ENCODE measurements at places on chromosomes 5 and 9.

- DNase-seq = no peak
- no peaks in the 10 kb centered on the region for H3K27me3 ChIP-seq
- no peaks in the 10 kb centered on the region for H3K4me1 ChIP-seq
- H3K36me3 ChIP-seq = peaks cover 98% of the 10 kb centered on the region
- no peak overlapping the region for H3K27ac ChIP-seq
These were observed 32.2 kb upstream of the ROPN1L start for GRCh38 chr5:10409504-10409903.

DNA sequence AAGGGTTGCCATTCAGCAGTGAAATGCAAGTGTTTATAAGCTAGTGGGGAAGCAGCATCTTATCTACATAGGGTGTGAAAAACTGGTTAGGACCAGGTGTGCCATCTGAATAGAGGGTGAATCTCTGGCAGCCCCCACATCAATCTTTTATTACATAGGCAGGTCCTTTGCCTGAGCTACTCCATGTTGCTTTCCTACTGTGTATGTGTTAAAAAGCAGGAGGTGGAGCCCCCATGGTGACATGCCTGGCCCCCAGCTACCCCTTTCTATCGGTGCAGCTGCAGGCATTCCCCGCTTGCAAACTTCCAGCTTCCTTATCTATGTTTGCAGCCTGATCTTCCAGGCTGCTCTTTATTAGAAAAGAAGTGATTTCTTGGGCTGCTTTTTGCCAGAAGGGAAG, 353.5 kb downstream of the SPATA31D1 start:
- no peaks in the 10 kb centered on the region for H3K27me3 ChIP-seq
- H3K36me3 ChIP-seq = no peaks in the 10 kb centered on the region
- no peak overlapping the region for H3K27ac ChIP-seq
- H3K4me3 ChIP-seq = no peak overlapping the region
- DNase-seq = no peak
- no peaks in the 10 kb centered on the region for H3K4me1 ChIP-seq

GRCh38 chr5:165405340-165405739, 1899.9 kb downstream of the MAT2B start:
- no peak overlapping the region for H3K4me3 ChIP-seq
- H3K4me1 ChIP-seq = no peaks in the 10 kb centered on the region
- DNase-seq = no peak
- H3K36me3 ChIP-seq = no peaks in the 10 kb centered on the region

GRCh38 chr5:159929176-159929575, 12.9 kb downstream of the ADRA1B start:
- H3K36me3 ChIP-seq = no peaks in the 10 kb centered on the region
- H3K27me3 ChIP-seq = no peaks in the 10 kb centered on the region
- H3K4me3 ChIP-seq = no peak overlapping the region
- no peak for DNase-seq
